ENCODE measurements at places on chromosomes 6 and 20.

- DNase-seq = peak; percentile 56
These were observed at the start of gene BFSP1 for GRCh38 chr20:17530716-17531664. Gene BFSP1 (minus strand): TSS chr20:17531379. CDS start chr20:17531329, 50 bp downstream.

DNA sequence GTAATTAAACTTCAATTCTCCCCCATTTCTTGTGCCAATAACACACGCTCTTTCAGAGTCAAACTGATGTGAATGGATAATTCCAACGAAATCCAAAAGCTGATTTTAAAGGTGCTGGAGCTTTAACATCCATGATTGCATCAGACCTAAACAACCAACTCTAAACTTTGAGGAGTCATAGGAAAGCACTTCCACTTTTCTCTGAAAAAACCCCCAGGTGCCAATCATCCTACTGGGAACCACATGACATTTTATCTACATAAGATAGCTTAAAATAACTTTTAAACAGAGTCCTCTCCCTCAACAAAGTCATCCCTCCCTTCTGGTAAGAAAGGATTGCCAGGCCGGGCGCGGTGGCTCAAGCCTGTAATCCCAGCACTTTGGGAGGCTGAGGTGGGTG is 167.7 kb upstream of the PDE10A start:
- no peak for DNase-seq

- DNase-seq = no peak
These were observed 33.6 kb downstream of the SIRPA start for GRCh38 chr20:1928782-1929181.

GRCh38 chr6:37277001-37277409 is 19.1 kb upstream of the TMEM217 start:
- DNase-seq = no peak
